Sigmoid colon (tissue), 7 donors: ENCODE measurements at places on chromosomes 7 and 10. TPM values are rescaled to one million over a fixed set of nuclear protein-coding genes. Genes with fewer than 3 reads are reported as not detected.

DNA sequence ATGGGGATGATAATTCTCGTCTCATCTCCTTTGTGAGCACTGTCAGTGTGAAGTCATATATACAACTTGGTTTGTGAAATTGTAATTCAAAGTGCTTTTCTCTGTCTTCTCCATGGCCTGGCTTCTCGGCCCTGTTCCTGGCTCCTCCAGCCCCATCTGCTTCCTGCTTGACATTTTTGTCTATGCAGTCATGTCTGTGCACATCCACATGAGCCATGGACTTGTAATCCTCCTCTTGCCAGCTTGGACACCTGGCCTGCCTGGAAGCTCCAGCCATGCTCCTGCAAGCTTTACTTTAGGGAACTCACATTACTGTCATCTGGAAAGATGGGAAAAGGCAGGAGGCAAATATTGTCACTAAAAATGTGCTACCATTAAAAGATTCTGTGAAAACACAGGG, 576.0 kb upstream of the DPP6 start:
- no peaks in the 10 kb centered on the region for H3K36me3 ChIP-seq
- DNase-seq: no peak
- no peak overlapping the region for H3K4me3 ChIP-seq
- H3K27ac ChIP-seq: no peak overlapping the region
- H3K27me3 ChIP-seq: no peaks in the 10 kb centered on the region

DNA sequence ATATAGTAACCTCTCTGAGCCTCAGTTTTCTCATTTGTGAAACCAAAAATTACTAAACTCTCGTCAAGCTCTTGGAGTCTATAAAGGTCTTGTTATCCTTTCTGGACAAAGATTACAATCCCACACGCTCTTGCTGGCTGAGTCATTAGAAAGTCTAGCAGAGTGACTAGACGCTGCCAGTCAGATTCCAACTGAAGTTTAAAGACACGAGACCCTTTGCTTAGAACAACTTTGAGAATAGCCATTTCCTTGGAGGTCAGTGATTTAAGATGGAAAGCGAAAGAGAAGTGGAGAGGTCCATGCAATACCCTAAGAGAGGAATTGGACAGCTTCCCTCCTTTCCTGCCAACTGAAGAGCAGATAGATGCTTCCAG, 119.5 kb downstream of the APBB1IP start:
- no peaks in the 10 kb centered on the region for H3K27me3 ChIP-seq
- H3K27ac ChIP-seq: no peak overlapping the region
- peaks cover 14% of the 10 kb centered on the region for H3K4me1 ChIP-seq
- DNase-seq: no peak
- H3K36me3 ChIP-seq: no peaks in the 10 kb centered on the region
- no peak overlapping the region for H3K4me3 ChIP-seq

DNA sequence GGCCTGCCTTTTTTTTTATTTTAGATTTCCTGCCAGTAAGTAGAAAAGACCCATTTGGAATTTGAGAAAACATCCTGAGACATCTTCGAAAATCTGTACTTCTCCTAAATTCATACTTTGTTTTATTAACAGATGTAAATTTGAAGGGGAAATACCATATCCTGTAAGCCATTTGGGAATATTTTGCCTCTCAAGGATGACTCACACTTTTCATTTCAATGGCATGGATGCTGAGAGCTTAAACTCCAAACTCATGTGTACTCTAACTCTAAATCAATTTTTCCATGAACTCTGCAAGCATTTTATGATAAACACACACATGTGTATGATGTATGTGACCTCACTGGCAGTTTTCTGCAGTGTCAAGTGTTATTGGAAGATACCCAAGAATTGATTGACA, 89.0 kb downstream of the SEMA3A start:
- no peak overlapping the region for H3K4me3 ChIP-seq
- DNase-seq: no peak
- no peaks in the 10 kb centered on the region for H3K27me3 ChIP-seq
- H3K27ac ChIP-seq: peak overlapping the region; percentile 29
- H3K36me3 ChIP-seq: no peaks in the 10 kb centered on the region

The MYO1G gene
- total RNA-seq: 3.4 TPM

DNA sequence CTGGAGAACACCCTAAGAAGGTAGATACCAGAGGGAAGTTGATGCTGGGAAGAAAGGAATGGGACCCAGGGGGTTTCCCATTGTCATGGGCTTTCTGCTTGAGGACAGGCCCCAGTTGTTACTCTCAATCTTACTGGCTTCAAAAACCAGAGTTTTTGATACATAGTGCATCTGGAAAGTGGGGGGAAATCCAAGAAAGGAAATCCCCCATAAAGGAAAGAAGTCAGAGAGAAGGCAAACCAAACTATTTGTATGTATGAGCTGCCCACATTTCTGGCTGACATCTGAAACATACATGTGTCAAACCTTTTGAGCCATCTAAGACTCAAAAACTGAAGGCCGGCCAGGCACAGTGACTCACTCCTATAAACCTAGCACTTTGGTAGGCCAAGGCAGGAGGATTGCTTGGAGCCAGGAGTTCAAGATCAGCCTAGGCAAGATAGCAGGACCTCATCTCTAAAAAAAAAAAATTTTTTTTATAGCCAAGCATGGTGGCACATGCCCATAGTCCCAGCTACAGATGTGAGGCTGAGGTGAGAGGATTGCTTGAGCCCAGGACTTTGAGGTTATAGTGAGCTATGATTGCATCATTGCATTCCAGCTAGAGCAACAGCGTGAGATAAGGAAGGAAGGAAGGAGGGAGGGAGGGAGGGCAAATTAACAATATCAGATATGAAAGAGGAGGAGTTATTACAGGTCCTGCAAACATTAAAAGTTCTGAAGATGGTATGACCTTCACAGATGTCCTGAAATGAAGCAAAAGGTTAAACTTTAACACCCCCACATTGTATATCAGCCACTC, 6.7 kb upstream of the COA1 start:
- no peak for DNase-seq
- no peaks in the 10 kb centered on the region for H3K27me3 ChIP-seq
- H3K27ac ChIP-seq: no peak overlapping the region

The CADPS2 gene
- total RNA-seq: 10.0 TPM

The IL6 gene
- 7.5 TPM for total RNA-seq

The RNF32 gene
- 2.1 TPM for total RNA-seq

The CNTNAP2 gene
- total RNA-seq: 0.82 TPM

GRCh38 chr10:43160921-43161255, 22.6 kb downstream of the CSGALNACT2 start:
- no peak for DNase-seq
- H3K4me3 ChIP-seq: no peak overlapping the region
- peaks cover 7% of the 10 kb centered on the region for H3K36me3 ChIP-seq
- no peaks in the 10 kb centered on the region for H3K4me1 ChIP-seq

- peaks cover 17% of the 10 kb centered on the region for H3K4me1 ChIP-seq
- H3K27ac ChIP-seq: peak overlapping the region; percentile 58
- peak; percentile 92 for DNase-seq
These were observed 206.7 kb downstream of the KIAA1217 start for GRCh38 chr10:24415455-24416125.

The SPDYE2 gene
- not detected for total RNA-seq

The COMTD1 gene
- 9.9 TPM for total RNA-seq

The CDNF gene
- not detected for total RNA-seq
